Dermis microvascular lymphatic vessel endothelial cell (primary cell): ENCODE measurements at places on chromosomes 5 and 9. TPM values are rescaled to one million over a fixed set of nuclear protein-coding genes. Genes with fewer than 3 reads are reported as not detected.

The GHR gene
- total RNA-seq: 3.1 and 6.1 TPM in 2 replicates

GRCh38 chr5:149370878-149371277 lies 8.2 kb downstream of the IL17B start:
- no peak for DNase-seq

The SARDH gene
- total RNA-seq: under 0.01 and 0.13 TPM in 2 replicates

The KDM3B gene
- 43.1 and 51.7 TPM in 2 replicates for total RNA-seq

The ADAMTS2 gene
- total RNA-seq: 0.38 TPM in 1 of 2 replicates, not detected in the other

DNA sequence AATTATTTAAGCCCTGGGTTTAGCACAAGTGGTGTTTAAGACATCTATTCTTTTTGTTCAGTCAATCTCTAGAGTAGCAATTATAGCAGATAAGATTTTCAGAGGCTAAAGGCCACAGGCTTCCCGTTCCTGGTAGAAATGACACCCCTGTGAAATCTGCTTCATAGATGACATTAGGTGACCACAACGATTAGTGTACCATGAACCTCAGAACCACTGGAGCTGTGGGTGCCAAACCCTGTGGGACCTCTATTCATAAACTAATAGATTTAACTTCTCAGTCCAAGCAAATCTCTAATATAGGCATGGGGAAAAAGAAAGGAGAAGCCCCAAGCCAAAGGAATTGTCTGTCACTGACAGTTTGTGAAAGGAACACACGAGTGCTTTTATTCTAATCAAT lies 207.4 kb downstream of the ARRDC3 start:
- DNase-seq: no peak

DNA sequence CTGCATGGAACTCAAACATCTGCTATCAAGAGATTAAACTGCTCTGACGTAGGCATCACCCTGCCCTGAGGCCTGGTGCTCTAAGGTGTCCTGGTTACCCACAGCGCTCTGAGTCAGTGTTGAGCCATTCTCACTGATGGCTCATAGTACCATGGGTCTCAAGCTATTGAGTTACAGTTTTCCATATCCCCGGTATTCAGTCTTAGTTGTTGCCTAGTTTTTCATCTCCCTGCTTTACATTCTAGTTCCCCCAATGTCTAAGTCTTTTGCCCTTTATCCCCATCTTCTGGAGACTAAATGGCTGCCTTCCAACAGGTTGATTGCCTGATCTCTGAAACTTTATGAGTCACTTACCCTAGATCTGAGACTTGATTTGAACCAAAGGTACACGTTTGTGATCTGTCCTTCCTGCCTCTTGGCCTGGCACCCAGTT lies 161.2 kb upstream of the PTGER4 start:
- no peak for DNase-seq

- no peak for DNase-seq
These were observed 243.0 kb downstream of the CDH10 start for GRCh38 chr5:24401773-24402172.

GRCh38 chr5:51326844-51327243 lies 56.4 kb upstream of the ISL1 start:
- DNase-seq: no peak

The WDR31 gene
- 0.13 and 0.38 TPM in 2 replicates for total RNA-seq

DNA sequence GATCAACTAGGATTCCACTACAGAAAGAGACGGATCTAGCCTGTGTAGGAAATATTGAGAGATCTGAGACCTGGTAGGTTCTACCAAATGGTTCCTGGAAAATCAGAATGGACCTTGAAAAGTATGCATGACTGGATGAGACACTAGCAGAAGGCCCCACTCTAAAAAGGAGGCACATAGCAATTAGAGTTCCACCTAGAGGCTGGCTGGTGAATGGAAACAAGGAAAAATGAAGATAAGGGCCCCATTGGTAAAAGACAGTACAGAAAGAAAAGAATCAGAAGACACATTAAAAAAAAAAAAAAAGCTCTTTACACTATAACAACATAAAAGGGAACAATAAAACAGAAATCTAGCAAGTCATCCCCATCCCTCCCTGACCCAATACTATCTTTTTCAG lies 518.5 kb downstream of the NR2F1-AS1 start:
- no peak for DNase-seq

DNA sequence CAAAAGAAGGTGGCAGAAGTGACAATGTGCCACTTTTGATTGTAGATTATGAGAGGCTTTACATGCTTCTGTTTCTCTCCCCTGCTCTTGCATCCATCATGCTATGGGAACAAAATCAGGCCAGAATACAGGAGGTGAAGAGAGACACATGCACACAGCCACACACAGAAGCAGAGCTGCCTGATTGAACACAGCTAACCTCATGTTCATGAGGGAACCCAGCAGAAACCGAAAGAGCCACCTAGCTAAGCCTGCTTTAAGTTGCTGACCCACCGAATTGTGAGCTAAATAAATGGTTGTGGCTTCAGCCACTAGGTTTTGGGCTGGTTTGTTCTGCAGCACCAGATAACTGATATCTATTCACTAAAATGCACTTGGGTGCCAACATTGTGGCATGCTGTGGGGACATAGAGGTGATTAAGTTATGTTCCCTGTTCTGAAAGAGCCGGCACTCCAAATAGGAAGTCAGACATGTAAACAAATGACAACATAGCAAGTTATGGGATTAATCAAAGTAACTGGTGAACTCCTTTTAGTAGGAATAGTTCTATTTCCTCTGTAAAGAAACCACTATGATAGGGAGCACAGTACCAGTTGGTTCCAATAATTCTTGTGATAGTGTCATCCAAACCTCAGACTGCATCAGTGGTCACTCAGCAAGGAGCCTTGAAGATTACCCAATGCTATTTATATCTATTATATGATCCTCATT lies 93.6 kb upstream of the TNC start:
- no peak for DNase-seq

DNA sequence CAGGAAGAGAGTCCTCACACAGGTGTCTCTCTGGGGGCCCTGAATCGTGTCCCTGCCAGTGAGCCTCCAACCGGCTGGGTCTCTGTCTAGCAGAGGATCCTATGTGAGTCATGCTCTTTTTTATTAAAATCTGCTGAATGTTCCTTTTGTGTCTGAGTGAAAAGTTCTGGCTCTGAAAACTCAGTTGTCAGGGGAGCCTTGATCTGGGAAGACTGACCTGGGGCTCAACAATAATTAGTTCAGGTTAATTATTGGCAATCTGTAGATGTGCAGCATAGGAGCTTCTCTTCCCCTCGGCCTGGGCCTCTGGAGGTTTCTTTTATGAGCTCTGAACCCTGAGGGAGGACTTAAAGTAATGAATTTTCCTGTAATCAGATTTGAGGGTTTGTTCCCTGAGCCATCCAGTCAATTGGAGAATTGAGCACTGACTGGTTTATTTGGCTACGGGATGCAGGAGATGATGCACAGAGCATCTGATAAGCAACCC lies 45.2 kb downstream of the ALG2 start:
- no peak for DNase-seq

- DNase-seq: no peak
These were observed 117.0 kb downstream of the NXNL2 start for GRCh38 chr9:88651682-88652633.

GRCh38 chr9:113998114-113998513 lies 80.0 kb downstream of the AMBP start:
- DNase-seq: no peak

DNA sequence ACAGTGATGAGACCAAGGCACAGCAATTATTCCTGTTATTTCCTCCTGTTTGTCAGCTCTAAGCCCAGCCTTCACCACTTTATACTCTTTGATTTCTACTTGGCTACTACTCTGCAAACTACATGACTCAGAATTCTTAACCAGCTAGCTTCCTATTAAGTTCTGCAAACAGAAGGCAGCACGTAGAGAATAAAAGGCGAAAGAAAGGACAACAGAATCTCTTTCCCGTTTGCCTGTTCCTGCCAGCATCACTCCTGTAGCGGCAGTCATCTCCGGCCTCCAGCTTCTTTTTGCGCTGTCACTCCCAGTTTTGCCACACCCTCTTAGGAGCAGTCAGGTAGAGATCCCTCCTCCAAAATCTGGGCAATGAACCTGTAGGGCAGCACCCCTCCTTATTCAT lies 29.9 kb downstream of the DPYSL3 start:
- peak; percentile 82 for DNase-seq

- no peak for DNase-seq
These were observed 992 bp downstream of the SPACA9 start for GRCh38 chr9:132879457-132880323.

The OCLN gene
- 0.90 and 1.5 TPM in 2 replicates for total RNA-seq

DNA sequence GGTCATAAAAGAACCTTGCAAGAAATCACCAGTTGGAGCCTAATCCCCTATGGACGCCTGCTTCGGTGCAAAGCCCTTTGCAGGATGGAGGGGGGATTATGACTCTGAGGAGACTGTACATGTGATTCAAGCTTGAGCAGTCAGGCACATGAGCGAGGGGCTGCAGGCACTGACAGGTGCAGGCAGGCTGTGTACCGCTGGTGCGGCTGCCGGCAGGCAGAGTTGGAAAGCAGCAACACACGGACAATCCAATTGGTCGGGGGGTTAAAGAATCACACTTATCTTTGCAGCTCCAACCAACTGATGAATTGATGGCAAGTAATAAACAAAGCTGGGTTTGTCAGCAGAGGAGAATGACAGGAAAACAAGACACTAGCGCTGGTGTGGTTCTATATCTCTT lies 5.7 kb downstream of the WHRN start:
- no peak for DNase-seq

The PCDHGC3 gene
- 12.3 and 15.6 TPM in 2 replicates for total RNA-seq

DNA sequence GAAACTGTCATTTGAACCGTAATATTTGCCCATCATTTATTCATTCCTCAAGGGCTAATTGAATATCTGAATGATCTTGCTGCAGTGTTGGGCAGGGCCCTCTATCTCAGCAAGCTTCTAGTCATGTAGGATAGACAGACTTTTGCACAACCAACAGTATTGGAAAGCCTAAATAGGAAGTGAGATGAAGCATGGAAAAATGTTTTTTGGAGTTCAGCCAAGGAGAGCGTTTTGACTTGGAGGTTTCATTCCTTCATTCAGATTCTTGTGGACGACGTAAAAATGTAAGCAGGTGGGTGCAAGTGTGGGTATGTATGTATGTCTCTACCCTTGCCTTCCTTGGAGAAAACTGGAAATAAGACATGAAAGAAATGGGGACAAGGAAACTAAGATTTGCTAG lies 15.5 kb downstream of the DAPK1 start:
- peak; percentile 59 for DNase-seq

The ISL1 gene
- total RNA-seq: not detected in 2 replicates

The SLC25A48 gene
- not detected in 2 replicates for total RNA-seq

DNA sequence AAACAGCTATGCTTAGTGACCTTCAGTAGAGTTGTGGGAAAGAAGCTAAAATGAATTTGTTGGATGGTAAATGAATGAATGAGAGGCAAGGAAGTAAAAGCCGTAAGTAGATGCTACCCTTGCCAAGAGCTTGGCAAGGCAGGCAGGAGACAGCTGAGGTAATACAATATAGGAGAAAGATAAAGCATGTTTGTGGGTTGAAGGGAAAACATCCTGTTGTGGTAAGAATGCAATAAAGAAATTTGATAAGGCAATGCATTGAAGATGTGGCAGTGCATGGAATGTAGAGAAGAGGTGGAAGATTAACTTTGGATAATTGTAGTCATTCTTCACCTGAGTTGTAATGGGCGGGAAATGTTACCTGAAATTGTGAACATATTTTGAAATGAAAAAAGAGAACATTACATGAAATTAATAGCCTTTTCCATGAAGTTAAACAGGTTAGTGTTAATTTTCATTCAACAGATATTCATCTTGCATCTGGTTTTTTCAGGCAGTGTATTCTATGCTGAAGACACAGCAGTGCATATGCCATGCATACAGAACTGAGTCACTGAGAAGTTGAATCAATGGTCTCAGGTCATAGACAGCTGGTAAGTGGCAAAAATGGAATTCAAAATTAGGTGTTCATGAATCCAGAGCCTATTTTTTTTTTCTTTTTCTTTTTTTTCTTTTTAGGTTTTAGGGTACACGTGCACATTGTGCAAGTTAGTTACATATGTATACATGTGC lies 43.4 kb upstream of the SPINK5 start:
- no peak for DNase-seq

The BARHL1 gene
- not detected in 2 replicates for total RNA-seq

The KCTD16 gene
- total RNA-seq: under 0.01 TPM in 2 replicates

GRCh38 chr5:20109326-20109725 lies 121.3 kb upstream of the CDH18 start:
- DNase-seq: no peak

- DNase-seq: no peak
These were observed 189.5 kb downstream of the BRINP1 start for GRCh38 chr9:119179701-119180100.

GRCh38 chr5:30523061-30523460 lies 670.4 kb upstream of the CDH6 start:
- DNase-seq: no peak

The ALDH1A1 gene
- total RNA-seq: 738 and 2,886 TPM in 2 replicates

The SOHLH1 gene
- total RNA-seq: under 0.01 TPM in 1 of 2 replicates, not detected in the other

DNA sequence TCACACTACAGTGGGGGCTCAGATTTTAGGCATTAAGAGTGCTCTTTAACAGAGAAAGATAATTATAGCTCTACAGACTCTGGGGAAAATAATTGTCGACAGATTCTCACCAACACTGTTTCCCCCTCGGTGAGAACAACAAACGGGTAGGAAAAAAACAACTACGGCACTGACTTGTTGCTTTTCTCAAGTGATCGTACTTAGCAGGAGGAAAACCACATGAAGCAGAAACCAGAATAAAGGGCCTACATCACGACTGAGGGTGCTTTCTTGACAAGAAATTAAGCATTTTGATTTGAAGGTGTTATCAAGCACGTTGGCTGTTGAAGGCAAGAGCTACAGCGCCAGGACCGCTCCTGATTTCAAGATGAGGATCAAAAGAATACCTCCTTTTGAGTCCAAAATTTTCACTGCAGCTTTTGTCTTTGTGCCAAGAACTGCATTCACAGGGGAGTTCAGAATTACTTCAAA lies 27.2 kb upstream of the CER1 start:
- DNase-seq: peak; percentile 8

DNA sequence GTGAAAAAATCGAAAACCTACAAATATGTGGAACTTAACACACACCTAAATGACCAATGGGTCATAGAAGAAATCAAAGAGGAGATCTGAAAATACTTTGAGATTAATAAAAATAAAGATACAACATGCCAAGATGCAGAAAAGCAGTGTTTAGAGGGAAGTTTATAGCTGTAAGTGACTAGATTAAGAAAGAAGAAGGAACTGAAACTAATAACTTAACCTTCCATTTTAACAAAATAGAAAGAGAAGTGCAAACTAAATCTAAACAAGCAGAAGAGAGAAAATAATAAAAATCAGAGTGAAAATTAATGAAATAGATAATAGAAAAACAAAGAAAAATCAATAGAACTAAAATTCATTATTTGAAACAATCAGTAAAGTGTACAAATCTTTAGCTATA lies 103.0 kb upstream of the MAMDC2 start:
- no peak for DNase-seq
